ENCODE measurements at places on chromosomes 2 and 18. TPM values are rescaled to one million over a fixed set of nuclear protein-coding genes. Genes with fewer than 3 reads are reported as not detected.

The B3GNT7 gene
- polyA plus RNA-seq: 0.92 TPM

The DNAJC5G gene
- polyA plus RNA-seq: not detected

The ITGB6 gene
- polyA plus RNA-seq: 41.7 TPM

The RBM45 gene
- 9.4 TPM for polyA plus RNA-seq

The PSMA8 gene
- 0.18 TPM for polyA plus RNA-seq

The YIPF4 gene
- 41.2 TPM for polyA plus RNA-seq

The NAT8 gene
- polyA plus RNA-seq: 0.29 TPM

The HOXD9 gene
- polyA plus RNA-seq: 5.5 TPM

The ZSWIM2 gene
- polyA plus RNA-seq: not detected

The LINC00305 gene
- polyA plus RNA-seq: not detected

DNA sequence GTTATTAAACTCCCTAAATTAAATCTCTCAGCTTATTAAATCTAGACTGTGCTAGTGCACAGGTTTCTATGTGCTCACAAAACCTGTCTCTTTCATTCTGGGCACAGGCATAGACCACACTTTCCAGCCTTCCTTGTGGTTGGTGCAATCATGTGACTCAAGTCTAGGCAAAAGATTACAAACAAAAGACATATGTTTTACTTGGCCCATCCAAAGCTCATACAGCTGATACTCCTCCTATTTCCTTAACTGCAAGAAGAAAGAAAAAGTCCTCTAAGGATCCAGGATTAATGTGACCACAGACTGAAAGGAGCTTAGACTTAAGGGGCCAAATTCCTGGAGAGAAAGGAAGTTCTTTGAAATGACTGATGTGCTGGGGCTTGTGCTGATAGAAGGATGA lies 731.3 kb upstream of the RAB6C start:
- DNase-seq: no peak

DNA sequence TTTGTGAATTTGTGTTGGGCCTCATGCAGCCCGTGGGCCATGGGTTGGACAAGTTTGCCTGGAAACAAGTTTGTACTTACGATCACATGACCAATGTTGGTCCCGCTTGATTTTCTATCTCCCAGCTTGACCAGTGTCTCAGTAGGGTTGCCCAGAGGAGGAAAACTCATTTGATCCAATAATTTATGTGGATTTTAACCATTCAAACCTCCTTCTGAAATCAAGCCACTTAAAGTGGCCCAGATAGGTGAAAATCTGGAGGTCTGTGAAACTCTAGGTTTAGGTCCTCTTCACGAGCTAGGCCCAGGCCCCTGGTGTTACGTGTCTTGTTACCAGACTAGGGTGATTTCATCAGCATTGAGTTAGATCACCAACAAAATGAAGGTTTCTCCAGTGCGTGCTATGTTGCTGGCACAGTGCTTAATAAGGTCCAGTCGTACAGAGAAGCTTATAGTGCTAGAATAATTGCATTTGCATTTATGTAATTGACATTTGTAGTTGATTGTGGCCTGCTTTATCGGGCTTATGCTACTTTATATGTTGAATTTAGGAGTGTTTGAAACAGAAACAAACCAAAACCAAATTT lies 4.4 kb downstream of the ACTR2 start:
- no peak for DNase-seq

GRCh38 chr18:42290318-42291307 lies 335.6 kb downstream of the PIK3C3 start:
- no peak for DNase-seq

GRCh38 chr2:37874470-37874869 lies 50.6 kb upstream of the RMDN2 start:
- no peak for DNase-seq

GRCh38 chr2:133599811-133600210 lies 31.5 kb upstream of the NCKAP5 start:
- no peak for DNase-seq

DNA sequence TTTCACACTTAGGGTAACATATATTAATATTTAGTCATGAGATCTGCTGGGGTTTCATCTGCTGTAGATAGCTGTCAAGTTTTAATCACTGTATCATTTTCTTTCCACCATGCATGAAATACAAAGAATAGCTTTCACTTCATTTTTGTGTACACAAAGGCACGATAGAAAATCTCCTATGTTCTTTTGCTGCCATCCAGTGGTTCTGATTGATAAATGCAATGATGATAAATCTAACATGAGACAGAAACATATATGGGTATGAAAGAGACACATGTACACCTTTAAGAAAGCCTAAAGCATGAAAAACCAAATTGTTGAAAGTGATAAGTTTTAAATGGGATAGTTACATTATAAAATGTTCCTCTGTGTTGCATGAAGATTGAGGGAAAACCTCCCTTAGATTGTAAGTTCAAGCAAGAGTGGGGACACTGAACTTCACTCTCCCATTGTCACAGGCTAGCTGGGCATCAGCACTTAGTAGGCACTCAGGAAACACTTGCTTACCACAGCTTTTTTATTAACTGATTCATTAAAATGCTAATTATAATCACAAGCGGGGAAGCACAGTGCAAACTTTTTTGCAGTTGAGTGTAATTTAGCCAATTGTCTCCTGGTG lies 31.2 kb downstream of the C1D start:
- peak; percentile 80 for DNase-seq

GRCh38 chr18:32629981-32630700 lies 142.7 kb downstream of the KLHL14 start:
- peak; percentile 30 for DNase-seq

DNA sequence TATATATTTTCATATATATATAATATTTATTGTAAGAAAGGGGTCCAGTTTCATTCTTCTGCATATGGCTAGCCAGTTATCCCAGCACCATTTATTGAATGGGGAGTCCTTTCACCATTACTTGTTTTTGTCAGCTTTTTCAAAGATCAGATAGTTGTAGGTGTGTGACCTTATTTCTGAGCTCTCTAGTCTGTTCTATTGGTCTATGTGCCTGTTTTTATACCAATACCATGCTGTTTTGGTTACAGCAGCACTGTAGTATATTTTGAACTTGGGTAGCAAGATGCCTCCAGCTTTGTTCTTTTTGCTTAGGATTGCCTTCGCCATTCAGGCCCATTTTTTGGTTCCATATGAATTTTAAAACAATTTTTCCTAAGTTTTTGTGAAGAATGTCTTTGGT lies 320.1 kb downstream of the CDH2 start:
- no peak for DNase-seq

- DNase-seq: no peak
These were observed 28.0 kb upstream of the ARHGAP25 start for GRCh38 chr2:68706637-68707036.

DNA sequence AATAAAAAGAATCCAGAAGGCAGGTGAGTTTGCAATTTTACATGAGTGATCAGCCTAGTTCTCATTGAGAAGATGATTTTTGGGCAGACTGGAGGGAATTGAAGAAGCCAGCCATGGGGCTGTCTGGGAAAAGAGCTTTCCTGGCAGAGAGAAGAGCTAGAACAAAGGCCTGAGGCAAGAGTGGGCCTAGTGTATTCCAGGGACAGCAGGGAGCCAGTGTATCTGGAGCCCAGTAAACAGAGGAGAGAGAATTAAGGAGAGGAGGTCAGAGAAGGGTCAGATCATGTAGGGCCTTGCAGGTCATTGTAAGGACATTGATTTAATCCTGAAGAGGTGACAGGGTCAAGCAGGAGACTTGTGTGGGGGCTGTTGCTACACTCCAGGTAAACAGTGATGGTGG lies 195.8 kb downstream of the SATB2 start:
- DNase-seq: no peak

DNA sequence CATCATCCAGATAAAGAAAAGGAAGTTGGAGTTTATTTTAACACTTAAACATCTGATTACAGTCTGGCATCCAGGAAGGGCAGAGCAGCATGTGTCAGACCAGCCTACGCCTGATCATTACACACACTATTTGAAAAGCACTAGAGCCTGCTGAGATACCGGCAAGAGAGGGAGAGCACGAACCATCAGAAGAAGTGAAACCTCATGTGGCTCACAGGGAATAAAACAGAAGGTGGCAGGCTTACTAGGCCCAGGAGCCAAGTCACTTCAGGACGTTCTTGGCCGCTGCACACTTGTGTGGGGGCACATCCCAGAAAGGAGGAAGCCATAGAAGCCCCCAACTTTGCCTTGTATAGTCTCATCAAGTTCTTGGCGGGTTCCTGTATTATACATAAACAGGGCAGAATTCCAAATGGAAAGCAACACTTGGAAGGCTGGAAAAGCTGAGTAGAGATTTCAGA lies 105.5 kb downstream of the UGGT1 start:
- peak; percentile 24 for DNase-seq

- no peak for DNase-seq
These were observed 81.9 kb upstream of the ZNF397 start for GRCh38 chr18:35158728-35159450.

DNA sequence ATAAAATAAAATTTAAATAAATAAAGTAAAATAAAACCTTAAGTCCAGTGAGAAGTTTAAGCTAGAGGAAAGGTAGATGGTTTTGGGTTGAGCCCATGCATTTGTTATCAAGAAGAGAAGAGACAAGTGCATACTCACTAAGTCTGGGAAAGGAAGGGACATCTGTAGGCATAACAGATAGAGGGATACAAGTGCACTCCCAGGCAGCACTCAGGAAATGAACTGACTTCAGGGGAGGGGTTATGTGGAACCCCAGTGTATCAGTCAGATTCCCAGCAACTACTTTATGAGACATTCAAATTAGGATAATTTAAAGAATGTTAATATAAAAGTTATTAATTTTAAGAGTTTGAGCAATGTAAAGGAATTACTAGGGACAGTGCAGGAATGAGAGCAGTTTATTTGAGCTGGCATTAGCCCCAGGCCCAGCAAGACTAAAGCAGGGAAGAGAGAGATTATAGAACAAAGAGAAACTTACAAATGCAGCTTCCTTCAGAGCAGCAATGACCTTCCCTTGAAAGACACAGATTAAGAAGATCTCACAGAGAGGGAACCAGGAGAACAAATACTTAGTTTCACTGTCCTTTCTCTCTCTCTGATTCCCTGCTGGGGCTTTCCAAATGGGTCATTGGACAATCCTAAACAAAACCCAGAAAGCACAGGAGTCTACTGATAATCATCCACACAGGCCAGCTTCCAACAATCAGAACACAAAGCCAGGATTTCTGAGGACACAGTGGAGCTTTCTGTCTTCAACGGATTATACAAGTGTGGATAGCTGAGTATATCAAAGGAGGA lies 109.7 kb downstream of the ERBB4 start:
- no peak for DNase-seq

DNA sequence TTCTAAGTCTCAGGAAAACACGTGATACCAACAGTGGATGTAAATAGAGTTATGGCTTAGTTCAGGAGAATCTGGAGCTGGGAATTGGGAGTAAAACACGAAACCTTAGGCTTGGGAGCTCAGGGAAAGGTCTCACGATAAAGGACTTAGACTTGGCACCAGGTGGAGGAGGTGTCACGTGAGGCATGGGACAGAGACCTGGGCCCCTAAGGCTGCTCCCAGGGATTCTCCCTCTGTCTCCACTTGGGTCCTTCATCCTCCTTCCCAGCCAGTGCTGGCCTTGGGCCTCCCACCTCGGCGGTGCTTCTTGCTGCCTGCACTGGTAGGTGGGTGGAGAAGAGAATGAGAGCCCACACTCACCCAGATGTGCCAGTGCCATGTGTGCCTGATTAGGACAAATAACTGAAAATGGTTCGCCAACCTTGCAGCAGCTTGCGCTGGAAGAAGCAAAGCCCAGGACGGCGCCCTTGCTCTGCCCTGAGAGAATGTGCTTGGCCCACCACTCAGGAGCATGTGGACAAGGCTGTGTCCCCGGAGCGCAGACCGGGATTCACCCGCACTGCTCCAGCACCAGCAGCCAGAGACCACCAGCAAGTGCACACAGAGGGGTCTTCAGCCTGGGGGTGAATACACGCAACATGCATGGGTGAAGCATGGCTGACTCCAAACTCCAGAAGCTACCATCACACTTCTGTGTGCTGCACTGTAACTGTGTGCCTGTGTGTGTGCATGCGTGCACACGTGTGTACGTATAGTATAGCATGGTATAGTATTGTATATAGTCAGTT lies 48.1 kb downstream of the PSMG2 start:
- no peak for DNase-seq

DNA sequence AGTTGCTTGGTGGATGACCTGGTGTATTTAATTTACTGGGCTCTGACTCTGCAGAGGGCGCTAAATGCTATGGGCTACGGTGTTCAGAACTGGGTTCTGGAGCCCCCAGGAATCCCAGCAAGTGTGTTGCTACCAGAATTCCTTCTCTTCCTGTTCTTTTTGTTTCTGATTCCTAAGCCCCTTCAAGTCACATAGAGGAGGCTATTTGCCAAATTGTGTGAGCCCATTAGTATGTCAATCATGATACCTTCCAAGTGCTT lies 358.2 kb upstream of the SPRED2 start:
- no peak for DNase-seq

DNA sequence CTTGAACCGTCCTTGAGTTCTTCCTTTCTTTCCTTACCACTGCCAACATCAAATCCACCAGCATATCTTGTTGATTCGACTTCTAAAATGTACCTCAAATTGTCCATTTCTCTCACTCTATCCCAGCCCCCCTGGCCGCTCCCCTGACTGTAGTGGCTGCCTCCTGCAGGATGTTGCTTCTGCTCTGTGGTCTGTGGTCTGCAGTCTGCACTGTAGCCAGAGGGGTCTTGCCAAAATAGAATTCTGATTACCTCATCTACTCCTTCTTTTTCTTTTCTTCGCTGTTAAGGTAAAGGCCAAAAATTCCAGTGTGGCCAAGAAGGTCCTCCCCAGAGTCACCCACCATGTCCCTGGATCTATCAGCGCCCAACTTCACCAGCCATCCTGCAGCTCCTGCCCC lies 79.5 kb upstream of the ALPP start:
- no peak for DNase-seq

DNA sequence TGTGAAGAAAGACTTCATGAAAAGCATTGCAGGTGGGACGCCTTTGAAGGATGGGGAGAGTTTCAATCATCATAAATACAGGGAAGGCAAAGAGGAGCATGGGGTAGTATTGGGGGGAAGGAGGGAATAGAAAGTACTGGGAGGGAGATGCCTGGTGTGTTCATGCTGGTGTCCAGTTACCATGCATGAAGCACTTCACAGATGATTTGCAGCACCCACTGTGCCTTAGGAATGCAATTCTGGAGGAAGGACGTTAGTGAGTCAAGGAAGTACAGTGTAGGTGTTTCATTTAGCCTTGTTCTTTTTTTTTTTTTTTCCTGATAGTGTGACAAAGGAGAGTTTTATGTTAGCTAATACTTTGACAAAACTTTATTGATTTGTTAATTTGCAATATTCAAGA lies 36.8 kb downstream of the ADAM23 start:
- DNase-seq: peak; percentile 11

- no peak for DNase-seq
These were observed 34.2 kb downstream of the B4GALT6 start for GRCh38 chr18:31649978-31650719.

DNA sequence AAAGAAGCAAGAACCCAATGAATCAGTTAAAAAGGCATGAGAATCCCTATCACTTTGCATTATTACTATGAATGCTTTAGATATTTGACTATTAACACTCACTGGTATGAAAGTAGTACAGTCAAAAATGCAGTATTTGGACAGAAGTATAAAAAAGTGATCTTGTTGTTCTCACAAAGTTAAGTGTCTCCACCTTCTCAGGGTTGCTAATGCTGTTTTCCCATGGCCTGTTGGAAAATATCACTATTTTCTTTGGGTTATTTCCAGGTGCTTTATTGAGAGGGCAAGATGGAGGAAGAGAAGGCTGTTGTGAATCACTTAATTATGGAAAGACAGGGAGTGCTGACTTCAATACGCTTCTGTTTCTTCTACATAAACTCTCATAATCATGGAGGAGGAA lies 13.6 kb upstream of the CREB1 start:
- no peak for DNase-seq

- no peak for DNase-seq
These were observed 312.3 kb upstream of the KCNJ3 start for GRCh38 chr2:154386186-154386585.

GRCh38 chr2:31089645-31090044 lies 48.6 kb downstream of the GALNT14 start:
- DNase-seq: no peak
